ENCODE measurements at places on chromosomes 3 and 15.

DNA sequence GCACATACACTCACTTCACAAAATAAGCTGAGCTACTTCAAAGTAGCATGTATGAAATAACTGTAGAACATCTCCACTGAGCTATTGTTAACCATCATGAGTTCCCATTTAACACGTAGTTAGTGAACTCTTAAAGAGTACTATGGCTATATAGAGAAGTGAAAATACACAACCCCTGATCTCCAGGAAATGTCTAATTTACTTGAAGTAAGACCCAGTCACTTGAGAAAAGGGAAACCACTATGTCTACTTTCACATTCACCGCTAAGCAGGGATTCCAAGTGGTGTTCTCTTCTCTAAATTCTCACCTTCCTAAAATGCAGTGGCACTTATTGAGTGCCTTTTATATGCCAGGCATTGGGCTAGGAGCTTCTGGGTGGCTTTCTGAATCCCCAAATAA, 35.0 kb upstream of the COLQ start:
- no peak for DNase-seq

GRCh38 chr3:10926811-10927521, 65.6 kb upstream of the SLC6A1 start:
- no peak for DNase-seq

- DNase-seq: no peak
Observed at GRCh38 chr3:182697345-182697919, 95.9 kb upstream of the ATP11B start.

DNA sequence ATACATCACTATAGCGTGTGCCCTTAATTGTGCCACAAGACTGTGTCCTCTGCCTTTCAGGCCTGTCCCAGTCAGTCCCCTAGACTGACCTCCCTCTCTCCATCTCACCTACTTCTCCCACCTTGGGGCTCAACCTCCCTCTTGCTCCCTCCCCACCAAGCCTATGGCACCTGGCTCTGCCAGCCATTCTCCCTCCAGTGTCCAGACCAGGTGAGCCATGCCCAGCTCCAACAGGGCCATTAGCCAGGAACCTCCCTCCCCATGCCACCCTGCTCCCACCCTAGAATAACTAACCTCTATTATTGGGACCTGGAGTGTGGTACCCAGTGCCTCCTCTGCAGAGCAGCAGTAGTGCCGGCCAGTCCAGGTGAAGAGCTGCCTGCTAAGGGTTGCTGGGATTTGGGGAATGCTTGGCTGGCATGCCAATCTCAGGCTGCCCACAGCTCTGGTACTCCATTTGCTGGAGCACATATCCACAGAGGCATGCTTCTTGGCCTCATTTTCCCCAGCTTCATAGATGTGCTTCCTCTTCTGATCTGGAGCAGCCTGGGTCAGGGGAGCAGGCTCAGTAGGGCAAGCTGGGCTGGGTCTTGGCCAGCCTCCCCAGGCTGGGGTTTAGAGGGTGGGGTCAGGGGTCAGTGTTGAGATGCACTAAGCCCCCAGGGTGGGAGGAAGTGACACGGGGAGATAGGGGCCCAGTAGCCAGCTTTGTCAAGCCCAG, 38.8 kb downstream of the SAXO2 start:
- no peak for DNase-seq

- DNase-seq: no peak
Observed at GRCh38 chr3:195071916-195072820, 198.8 kb downstream of the XXYLT1 start.

- DNase-seq: no peak
Observed at GRCh38 chr3:150603980-150604319, 829 bp downstream of the SELENOT start.

DNA sequence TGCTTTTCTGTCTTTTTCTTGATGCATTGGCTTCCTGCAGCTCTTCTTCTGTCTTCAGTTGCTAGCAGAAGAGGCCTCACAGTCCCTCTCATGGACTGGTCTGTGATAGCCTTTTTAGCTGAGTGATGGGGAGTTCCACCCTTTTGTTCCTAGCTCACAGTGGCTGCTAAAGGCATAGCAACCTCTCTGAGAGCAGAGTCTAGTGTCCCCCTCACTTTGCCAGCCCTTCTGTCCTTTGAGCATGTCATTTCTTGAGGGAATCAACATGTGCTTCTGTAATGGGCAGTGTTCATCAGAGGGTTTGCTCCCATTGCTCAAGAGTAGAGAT, 44.4 kb downstream of the GAP43 start:
- no peak for DNase-seq

GRCh38 chr3:185977679-185978040, 39.8 kb upstream of the TRA2B start:
- no peak for DNase-seq

GRCh38 chr15:31157644-31158069, 56.1 kb upstream of the TRPM1 start:
- no peak for DNase-seq

GRCh38 chr3:49015765-49016164, 2.6 kb downstream of the DALRD3 start:
- no peak for DNase-seq

DNA sequence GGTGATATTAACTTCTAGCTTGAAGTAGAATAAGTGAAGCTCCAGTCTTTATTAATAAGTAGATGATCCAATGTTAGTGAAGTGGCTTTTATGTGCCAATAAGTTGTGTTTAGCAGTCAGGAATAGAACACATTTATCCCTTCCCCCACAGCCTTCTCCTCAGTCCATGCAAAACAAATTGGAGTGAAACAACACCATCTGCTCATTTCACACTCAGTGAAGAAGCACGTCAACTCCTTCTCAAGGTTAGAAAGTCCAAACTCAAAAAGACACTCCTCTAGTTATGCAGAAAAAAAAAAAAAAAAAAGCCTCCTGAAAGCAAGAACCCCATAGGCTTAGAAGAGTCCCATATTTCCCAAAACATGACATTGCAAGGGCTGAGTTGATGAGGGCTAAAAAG, 18.0 kb upstream of the NEO1 start:
- no peak for DNase-seq

GRCh38 chr3:189496375-189497138, 134.6 kb upstream of the TP63 start:
- no peak for DNase-seq

GRCh38 chr3:50657407-50657806, 17.3 kb upstream of the DOCK3 start:
- DNase-seq: no peak

- DNase-seq: no peak
Observed at GRCh38 chr3:126811530-126811929, 107.5 kb downstream of the CHCHD6 start.

GRCh38 chr15:70835841-70836240, 18.1 kb downstream of the LARP6 start:
- DNase-seq: no peak

GRCh38 chr15:31320022-31320421, 6.6 kb upstream of the KLF13 start:
- DNase-seq: no peak

DNA sequence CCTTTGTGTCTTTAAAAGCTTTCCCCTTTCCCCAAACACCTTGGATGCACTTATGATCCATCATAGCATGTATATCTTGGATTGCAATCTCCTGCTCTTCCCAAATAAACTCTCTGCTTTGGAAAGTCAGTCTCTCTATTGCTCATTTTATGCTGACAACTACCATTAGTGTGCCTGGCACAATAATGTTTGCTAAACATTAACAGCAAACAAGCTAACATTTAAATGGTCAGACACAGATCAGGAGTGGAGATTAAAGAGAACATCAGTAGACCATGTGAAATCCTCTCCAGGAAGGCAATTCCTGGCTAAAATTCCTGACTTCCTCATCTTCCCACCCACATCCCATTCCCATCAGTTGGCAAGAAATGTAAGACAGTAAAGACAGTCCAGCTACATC, 44.3 kb upstream of the EIF1B start:
- no peak for DNase-seq

GRCh38 chr3:41207355-41207754, 8.1 kb downstream of the CTNNB1 start:
- no peak for DNase-seq

- DNase-seq: no peak
Observed at GRCh38 chr15:101206176-101206591, 45.7 kb downstream of the CHSY1 start.

DNA sequence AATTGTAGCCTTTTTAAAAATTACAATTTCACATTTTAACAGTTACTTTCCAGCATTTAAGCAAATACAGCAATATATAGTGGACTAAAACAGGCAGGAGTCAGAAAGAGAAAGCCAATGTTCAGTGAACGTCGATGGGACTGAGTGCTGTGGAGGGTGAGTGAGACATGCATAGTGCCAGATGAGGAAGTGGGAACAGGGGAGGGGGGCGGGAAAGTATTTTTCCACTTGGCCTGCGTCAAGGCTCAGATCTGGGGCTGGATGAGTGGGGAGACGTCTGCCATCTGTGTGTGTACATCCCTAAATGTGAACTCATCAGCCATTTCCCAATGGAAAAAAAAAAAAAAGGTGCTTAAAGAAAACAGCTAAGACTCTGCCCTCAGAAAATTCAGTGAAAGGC, 19.2 kb upstream of the RAD18 start:
- DNase-seq: no peak

GRCh38 chr15:95558916-95559315, 771.6 kb upstream of the NR2F2 start:
- no peak for DNase-seq

- no peak for DNase-seq
Observed at GRCh38 chr3:137008976-137009375, 51.2 kb downstream of the IL20RB start.

DNA sequence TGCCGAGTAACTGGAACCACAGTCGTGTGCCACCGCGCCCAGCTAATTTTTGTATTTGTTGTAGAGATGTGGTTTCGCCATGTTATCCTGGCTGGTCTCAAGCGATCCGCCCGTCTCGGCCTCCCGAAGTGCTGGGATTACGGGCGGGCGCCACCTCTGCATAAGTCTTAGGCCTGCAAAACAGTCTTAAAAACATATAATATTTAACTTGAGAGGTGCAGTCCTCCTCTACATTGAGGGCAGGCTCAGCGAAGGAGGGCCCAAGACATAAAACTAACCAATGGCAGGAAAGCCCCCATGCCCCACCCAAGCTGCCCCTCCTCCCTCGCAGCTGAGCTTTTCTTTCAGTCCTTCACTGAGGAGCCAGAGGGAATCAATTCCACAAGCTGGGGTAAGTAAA, at the start of gene SLC28A2:
TSS of gene SLC28A2 (plus strand) at position 347 of the 400 bp plus-strand sequence. CDS start 982 bp downstream, outside the sequence.
- no peak for DNase-seq

DNA sequence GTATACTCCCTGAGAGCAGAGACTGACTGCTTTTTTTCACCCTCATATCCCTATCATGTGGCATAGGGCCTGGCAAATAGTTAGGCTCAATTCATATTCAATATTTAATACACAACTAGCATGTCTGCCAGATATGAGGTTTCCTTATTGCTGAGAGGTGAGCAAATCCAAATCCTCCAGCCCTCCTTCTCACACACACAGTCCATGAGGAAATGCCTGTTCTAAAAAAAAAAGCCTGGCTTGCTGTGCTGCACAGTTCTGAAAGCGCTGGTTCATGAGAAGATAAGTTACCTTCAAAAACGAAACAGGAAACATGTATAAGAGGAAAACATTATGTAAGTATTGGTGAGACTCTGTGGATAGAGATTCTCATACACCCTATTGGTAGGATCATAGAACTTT, 15.5 kb upstream of the ACAP2 start:
- DNase-seq: no peak

DNA sequence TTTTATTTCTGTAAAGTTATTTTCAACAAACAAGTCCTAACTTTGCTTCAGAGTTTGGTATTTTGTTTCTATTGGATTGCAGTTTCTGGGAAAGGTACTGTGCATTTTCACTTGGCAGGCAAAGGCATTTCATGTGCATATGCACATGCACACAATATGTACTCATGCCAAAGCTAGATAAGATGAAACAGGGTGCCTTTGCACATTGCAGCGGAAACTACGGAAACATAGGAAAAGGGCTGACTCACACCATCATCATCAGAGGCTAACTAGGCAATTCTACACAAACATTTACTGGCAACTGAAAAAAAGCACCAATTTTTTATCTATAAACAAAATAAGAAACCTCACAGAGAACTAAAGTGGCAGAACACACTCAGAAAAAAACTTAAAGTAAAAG, 550.6 kb upstream of the NECTIN3 start:
- no peak for DNase-seq

DNA sequence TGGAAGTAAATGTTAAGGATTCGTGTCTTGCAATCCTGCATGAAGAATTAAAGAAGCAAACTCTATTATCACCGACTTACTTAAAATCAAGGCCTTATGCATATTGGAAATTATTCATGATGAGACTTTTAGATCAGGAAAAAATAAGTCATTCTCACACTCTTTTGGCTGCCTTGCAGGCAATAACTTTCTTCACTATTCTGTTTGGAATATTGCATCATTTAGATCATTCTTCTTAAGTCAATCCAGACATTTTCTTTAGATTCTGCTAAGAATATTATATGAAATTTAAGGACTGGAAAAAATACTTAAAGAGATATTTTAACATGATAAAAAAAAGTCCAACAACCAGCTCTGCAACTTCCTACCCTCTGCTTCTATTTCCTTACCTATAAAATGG, 245.4 kb downstream of the LRRN1 start:
- no peak for DNase-seq

DNA sequence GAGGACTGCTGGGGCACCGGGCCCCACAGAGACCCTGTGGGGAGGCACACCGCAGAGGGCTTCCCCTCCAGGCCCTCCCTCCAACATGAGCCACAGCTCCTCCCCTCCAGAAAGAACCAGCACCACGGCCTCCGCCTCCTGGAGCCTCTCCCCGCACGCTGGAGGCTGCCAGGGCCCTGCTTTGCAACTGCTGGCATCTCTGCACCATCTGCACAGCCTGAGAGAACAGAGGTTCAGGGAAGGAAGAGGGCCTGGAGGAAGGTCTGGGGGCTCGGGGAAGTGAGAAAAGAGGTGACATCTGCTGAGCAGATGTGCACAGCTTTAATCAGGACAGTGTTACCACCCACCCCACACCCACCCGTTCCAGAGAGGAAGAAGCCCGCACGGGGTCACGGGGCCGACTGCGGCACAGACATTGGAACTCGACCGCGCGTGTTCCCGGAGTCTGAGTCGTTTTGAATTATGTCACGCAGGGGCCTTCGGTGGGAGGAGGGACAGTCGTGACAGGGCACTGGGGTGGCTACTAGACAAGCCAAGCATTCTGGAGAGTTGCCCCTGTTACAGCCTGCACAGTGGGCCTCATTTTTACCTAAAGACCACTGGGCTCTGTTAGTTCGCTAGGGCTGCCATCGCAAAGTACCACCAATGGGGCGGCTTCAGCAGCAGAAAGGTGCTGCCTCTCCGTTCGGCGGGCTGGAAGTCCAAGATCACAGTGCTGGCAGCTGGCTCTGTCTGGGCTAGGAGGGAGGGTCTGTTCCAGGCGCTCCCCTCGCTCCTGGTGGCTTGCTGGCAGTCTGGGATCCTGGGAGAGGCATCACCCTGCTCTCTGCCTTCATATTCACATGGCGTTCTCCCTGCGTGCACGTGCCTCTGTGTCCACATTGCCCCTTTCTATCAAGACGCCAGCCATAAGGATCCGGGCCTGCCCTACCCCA, 194.8 kb downstream of the XXYLT1 start:
- no peak for DNase-seq
